ENCODE measurements at places on chromosomes 4 and X.

GRCh38 chrX:9369802-9370291 is 95.0 kb upstream of the TBL1X start:
- no peak for DNase-seq

- no peak for DNase-seq
These were observed 5.7 kb upstream of the RAPGEF2 start for GRCh38 chr4:159097144-159097543.

DNA sequence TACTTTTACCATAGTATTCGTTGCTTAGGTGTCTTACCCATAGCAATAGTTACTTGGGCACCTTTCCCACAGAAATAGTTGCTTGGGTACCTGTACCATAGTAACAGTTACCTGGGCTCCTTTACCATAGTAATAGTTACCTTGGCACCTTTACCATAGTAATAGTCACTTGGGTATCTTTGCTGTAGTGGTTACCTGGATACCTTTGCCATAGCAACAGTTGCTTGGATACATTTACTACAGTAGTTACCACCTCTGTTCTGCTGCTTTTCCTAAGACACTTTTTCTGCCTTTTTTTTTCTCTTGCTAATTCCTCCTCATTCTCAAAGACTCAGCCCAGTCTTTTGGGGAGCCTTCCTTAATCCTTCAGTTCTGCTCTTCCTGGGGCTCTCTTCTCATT is 272.8 kb upstream of the PUDP start:
- DNase-seq: no peak

GRCh38 chrX:19174401-19175025 is 52.2 kb upstream of the ADGRG2 start:
- DNase-seq: no peak

DNA sequence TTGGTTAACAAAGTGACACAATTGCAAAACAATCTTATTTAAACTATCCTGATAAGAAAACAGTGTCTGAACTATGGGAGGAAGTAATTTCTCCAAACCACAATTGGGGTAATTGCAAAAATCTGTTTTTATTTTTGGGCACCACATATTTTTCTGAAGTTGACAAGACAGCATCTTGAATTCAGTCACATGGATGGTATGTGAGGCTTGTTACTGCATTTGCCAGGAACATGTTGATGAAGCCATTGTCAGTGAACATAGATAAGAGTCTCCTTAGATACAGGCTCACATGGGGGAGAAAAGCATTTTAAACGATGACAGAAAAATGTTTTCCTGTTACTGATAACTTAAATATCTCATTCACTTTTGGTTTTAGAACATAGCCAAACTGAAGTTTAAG is 5.5 kb upstream of the USP53 start:
- DNase-seq: no peak

DNA sequence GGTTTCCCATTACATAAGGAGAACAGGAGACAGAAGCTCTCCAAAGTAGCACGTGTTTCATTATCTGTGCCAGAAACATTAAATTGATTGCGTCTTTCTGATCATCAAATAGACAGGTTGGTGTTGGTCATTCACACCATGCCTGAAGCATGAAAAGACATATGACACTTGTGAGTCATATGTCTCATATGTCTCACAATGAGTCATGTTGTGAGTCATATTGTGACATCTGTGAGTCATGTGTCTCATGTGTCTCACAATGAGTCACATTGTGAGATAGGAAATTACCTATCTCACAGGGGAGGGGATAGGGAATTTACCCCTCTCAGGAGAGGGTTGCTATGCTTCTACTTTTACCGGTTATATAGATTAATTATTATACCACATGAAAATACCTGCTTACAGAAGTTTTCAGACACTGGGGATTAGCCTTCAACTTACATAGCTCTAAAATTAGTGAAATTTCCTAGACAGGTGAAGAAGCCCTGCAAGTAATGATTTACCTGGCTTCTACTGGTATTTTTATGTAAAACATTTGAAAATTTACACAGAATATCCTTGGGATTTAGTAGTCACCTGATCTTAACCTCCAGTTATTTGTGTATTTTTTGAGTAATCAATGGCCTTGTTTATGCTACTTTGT is 80.8 kb downstream of the NPFFR2 start:
- DNase-seq: no peak

DNA sequence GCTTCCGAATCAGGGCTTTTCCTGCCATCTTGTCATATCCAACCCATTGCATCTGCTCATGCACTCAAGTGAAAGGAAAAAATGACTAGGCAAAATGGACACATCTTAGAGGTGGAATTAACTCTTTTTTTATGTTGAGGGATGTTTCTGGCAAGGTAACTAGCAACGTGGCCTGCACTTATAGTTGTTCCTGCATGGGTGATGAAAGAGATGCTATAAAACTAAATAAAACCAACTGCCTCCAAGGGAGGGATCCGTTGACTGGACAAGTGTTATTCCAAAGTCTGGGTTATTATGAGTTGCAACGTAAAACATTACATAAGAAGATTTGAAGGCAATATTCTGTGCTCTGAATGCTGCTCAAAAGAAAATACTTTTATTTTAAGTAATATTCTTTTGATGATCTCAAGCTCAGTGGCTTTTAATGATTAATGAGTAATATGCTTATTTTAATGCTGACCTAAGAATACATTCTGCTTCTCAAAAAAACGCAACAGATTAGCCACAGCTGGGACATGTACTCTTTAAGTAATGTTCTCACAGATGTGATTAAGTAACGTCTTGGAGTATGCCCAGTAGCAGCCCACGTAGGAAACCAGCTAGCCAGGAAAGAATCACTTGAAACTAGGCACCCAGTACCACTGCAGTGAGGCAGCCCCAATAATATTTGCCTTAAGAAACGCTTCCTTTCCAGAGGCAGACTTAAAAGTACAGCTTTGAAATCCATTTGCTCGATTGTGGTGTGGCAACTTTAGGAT is 27.4 kb downstream of the KLF3 start:
- no peak for DNase-seq

DNA sequence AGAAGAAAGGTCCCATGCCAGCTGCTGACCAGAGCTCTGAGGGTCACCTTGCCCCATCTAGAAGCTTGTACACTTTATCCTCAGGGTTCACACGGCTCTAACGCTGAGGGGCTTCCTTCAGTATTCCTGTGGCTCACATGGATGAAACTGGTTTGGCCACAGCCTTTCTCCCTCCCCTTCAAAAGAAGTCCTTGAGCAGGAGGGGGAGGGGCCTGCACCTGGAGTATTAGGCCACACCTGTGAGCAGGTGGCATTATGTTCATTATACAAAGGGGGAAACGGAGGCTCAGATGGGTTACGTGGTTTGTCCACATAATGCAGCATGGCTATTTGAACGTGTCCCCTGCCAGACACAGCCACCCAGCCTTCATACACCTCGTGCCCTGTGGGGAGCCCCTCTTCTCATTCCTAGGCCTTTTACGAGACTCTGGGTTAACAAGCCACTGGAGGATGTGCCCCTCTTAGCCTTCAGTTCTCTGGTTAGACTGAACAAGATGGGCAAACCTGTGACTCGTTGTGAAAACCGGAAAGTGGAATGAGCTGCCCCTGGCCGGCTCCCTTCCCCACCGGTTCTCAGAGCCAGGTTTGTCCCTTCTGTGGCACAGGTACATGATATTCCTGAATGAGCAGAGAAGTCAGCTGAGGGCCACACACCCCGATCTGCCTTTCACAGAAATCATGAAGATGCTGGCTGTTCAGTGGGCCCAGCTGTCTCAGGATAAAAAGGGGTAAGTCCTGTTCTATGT is 27.2 kb upstream of the JAKMIP1 start:
- DNase-seq: no peak

DNA sequence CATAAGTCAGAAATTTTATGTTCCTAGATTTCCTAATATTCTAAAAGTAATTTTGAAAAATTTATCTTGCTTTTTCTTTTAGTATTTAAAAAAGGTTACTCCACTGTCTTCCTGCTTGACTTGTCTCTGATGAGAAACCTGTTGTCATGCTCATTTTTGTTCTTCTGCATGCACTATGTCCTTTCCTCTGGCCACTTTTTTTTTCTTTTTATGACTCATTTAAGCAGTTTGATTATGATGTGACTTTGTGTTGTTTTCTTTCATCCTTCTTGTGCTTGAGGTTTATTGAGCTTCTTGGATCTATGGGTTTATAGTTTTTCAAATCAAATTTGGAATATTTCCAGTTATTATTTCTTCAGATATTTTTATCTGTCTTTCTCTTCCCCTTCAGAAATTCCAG is 12.0 kb upstream of the UFSP2 start:
- DNase-seq: no peak

GRCh38 chr4:182174979-182175378 is 68.2 kb upstream of the TENM3 start:
- no peak for DNase-seq

GRCh38 chrX:13008189-13008533 is 33.3 kb downstream of the TMSB4X start:
- no peak for DNase-seq

DNA sequence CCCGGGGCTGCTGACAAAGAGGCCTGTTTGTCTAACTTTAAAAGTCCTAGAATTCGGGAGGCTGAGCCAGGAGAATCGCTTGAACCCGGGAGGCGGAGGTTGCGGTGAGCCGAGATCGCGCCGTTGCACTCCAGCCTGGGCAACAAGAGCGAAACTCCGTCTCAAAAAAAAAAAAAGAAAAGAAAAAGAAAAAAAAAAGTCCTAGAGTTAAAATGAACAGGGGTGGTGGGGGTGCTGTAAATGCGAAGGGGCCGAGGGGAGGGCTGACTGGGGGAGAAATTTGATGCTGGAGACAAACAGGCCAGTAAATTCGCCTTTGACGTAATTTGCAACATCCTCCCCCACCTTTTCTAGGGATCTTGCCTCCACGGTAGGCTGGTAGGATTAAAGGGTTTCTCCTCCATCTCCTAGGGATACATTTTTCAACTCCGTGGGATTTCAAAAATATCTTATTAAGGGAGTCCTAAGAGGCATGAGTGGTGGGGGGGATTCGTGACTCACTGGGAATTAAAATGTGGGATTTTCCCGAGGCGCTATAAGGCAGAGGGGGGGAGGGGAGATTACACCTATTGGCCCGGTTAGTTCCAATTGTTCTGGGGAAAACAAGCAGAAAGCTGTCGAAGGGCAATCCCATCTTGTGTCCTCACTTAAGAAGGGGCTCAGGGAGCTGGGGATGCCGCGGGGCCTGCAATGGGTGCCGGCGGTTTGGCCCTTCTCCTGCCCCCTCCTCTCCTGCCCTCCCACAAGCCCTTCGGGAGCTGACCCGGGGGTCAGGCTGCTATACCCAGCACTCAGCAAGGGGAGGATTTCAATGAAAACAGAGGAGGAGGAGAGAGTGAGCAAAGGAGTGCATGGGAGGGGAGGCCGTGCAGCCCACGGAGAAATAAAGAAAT is 3.0 kb upstream of the BCOR start:
- DNase-seq: no peak

DNA sequence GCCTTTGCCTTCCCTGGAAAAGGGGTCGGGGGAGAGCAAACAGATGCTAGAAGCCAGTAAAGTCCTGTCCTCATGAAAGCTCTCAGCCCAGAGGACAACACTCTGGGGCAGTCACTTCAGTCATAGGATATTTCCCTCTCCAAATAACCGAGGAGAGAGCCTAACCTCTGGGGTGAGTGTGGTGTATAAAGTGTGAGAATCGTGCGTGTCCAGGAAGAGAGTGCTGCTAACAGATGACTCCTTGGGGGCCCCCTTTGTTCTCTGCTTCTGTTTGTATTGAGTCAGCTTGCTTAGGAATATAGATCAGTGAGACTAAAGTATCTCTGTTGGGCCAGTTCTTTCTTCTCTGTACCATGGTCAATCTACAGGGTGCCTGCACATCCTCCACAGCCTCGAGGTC is 247.2 kb downstream of the PALLD start:
- no peak for DNase-seq

GRCh38 chr4:5206016-5206790 is 154.9 kb downstream of the STK32B start:
- no peak for DNase-seq

Measured in stimulated activated CD4-positive, alpha-beta T cell treated with anti-CD3 and anti-CD28 coated beads, Interleukin-12 subunit alpha, Interleukin-12 subunit beta, amount 100 ng/mL, for 24 hours (primary cell).